Renal cortex interstitium (tissue), 15 donors: ENCODE measurements at places on chromosomes 2 and 18. TPM values are rescaled to one million over a fixed set of nuclear protein-coding genes. Genes with fewer than 3 reads are reported as not detected.

MAP2 gene
- polyA plus RNA-seq, result 33.0 TPM

RBM44 gene
- 0.70 TPM for polyA plus RNA-seq

VWA3B gene
- polyA plus RNA-seq, result 0.47 TPM

CCDC74A gene
- 18.5 TPM for polyA plus RNA-seq

FSIP2 gene
- polyA plus RNA-seq, result 5.2 TPM

RESP18 gene
- not detected for polyA plus RNA-seq

KATNAL2 gene
- 9.4 TPM for polyA plus RNA-seq

STON1 gene
- 33.1 TPM for polyA plus RNA-seq

- no peak for DNase-seq
Observed at GRCh38 chr2:43001787-43002468, 209.5 kb upstream of the HAAO start.

DNA sequence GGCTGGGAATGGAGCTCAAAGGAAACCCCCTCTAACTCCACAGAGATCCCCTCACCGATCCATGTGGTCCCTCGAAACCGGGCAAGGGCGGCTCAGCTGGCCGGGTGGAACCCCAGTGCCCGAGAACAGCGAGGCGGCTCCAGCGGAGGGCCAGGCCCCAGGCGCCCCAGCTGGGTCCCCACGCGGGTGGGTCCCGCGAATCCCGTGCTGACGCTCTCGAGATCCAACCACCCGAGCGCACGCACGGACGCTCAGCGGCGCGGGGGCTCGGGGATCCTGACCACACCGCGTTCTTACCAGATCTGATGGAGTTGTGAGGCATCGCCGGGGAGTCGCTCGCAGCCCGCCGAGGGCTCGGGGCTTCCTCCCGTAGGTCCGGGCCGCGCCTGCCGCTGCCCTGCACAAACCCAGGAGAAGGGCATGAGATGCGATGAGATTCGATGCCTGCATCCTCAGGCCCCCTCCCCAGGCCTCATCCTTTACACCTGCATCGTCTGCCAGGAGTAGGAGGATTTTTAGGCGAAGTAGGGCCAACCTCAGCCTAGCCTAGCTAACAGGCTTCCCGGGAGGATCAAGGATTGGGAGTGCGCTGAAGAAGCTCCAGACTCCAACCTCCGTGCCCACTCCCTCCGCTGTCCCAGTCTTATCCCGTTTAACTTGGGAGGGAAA, 514 bp downstream of the PAX8 start:
- no peak for DNase-seq

DNA sequence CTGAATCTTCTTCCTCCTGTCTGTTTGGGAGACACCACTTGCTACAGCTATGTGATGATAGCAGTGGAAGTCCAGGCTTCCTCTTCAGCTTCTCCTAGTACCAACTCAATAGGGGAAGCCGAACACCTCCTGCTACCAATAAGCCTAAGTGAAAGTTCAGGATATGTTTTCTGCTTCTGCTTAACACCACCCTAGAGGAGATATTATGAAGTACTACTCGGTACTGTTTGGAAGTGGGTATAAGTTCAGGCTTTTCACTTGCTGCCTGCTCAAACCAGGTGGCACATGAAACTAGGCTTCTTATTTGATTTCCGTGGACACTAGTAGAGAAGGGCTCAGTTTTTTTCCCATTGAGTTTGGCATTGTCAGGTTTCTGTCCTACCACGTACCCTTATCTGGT, 99.8 kb downstream of the PTPN4 start:
- DNase-seq, result no peak

GRCh38 chr2:128320192-128320905, 1.7 kb upstream of the HS6ST1 start:
- no peak for DNase-seq

DNA sequence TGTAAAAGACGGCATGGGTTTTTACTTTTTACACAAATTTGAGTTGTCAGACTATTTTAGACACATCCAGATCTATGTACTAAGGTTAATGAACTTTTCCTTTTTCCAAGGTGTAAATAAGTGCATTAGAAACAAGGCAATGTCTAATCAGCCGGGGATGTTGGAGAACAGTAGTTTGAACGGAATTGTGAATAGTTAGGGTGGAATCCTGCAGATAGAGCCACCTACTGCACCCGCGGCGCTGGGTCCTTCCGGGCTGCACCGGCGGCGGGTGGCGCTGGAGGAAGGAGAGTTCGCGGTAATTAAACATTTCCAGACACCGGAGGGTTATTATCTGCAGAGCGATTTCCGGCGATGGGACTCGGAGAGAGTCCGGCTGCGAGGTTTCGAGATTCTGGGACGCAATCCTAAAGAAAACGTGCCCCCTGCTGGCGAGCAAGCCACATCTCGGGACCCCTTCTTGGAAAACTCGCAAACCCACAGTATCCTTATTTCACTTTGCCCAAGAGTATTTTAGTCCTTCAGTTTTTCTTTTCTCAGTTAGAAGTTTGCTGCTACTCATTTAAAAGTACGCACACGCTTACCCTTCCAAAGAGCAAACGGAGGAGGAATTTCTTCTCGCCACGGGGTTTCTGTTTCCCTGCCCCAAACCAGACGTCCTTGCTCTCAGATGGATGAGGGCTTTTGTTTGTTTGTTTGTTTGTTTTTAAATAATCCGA, 4.5 kb upstream of the OSR1 start:
- peak; percentile 87 for DNase-seq

DNA sequence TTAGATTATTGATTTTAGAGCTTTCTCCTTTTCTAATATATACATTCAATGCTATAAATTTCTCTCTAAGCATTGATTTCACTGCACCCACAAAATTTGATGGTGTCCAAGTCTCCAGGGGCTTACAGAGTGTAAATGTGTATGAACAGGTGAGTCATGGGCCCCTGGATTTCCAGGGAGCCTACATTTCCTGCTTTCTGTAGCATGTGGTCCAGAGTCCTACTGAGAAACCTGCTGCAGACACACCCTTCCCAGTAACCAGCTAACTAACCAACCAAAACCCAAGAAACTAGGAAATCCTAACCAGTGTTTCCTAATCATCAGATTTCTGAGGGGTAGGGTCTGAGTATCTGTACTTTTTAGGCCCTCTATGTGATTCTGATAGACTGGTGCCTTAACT, 39.5 kb upstream of the TANC1 start:
- DNase-seq, result no peak

- no peak for DNase-seq
Observed at GRCh38 chr2:108922141-108922915, 66.7 kb downstream of the EDAR start.

DNA sequence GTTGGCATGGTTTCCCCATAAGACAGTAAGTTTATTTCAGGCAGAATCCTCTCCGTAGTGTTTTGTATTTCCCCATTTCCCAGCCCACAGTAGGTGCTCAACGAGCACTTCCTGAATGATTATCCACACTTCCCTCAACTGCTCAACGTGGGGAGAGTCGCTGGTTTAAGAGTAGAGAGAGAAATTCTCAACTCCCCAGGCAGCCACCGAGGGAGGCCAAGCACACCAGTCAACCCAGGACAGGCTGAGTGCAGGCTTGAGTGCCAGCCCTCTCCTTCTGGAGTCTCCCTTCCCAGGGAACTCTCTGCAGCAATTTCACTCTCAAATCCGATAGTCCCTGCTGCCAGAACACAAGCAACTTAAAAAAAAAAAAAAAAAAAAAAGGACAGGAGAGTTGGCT, 92.0 kb upstream of the LMAN1 start:
- no peak for DNase-seq

- no peak for DNase-seq
Observed at GRCh38 chr2:128390991-128391630, 72.4 kb upstream of the HS6ST1 start.

GRCh38 chr2:211498551-211499205, 942.3 kb downstream of the CPS1 start:
- no peak for DNase-seq

DNA sequence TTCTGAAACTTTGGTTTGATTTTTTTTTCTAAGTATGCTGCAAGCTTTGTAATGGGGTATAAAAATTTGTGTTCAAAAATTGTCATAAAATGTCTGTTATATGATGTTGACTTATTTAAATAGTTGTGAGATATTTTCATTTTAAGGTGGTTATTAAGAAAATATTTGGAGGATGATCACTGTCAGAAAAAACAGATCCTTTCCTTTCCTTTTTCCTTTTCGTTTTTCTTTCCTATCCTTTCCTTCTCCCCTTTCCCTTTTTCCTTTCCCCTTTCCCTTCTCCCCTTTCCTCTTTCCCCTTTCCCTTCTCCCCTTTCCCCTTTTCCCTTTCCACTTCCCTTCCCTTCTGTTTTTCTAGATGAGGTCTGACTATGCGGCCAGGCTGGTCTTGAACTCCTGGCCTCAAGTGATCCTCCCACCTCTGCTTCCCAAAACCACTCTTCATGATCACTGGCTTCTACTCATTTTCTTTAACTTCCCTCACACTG, 640.5 kb downstream of the PLCL1 start:
- DNase-seq, result no peak

DNA sequence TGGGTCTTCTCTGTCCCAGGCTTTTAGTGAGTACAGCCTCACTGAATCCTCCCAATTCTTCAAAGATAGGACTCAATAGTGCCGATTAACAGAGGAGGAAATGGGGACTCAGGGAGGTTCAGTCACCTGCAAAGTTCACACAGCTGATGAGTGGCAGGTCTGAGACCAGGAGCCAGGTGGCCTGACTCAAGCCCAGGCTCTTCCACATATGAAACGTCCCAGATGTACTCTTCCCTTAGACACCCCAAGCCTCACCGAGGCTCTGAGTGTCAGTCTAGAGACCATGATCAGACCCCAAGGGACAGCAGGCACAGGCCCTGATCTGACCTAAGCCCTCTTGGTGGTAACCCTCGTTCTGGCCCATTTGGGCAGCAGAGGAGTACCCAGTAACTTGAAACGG, 115.2 kb downstream of the INHBB start:
- no peak for DNase-seq
